ENCODE measurements at places on chromosomes 1 and 21. TPM values are rescaled to one million over a fixed set of nuclear protein-coding genes. Genes with fewer than 3 reads are reported as not detected.

Gene RNU1-4
- 1,698 TPM for total RNA-seq

Gene DHX9
- total RNA-seq: 65.9 TPM

Gene ATP1A4
- total RNA-seq: not detected

Gene PIGV
- total RNA-seq: 32.1 TPM

Gene ERICH3
- total RNA-seq: 1.1 TPM

Gene THRAP3
- 120 TPM for total RNA-seq

Gene CHI3L2
- not detected for total RNA-seq

Gene TCHH
- 0.09 TPM for total RNA-seq

Gene CRP
- total RNA-seq: not detected

Gene ADAM30
- not detected for total RNA-seq

Gene SRP9
- 293 TPM for total RNA-seq

Gene ALPL
- total RNA-seq: 59.3 TPM

Gene RNU1-2
- 2,119 TPM for total RNA-seq

Gene ANKRD65
- 1.4 TPM for total RNA-seq
